NAMALWA (cell line): ENCODE measurements at places on chromosomes 4 and X.

- peak; percentile 43 for DNase-seq
Observed at GRCh38 chr4:3834663-3835521, 68.7 kb downstream of the ADRA2C start.

GRCh38 chrX:87727620-87728019, 210.0 kb downstream of the KLHL4 start:
- no peak for DNase-seq

GRCh38 chr4:46804781-46805413, 104.1 kb downstream of the COX7B2 start:
- DNase-seq: no peak

DNA sequence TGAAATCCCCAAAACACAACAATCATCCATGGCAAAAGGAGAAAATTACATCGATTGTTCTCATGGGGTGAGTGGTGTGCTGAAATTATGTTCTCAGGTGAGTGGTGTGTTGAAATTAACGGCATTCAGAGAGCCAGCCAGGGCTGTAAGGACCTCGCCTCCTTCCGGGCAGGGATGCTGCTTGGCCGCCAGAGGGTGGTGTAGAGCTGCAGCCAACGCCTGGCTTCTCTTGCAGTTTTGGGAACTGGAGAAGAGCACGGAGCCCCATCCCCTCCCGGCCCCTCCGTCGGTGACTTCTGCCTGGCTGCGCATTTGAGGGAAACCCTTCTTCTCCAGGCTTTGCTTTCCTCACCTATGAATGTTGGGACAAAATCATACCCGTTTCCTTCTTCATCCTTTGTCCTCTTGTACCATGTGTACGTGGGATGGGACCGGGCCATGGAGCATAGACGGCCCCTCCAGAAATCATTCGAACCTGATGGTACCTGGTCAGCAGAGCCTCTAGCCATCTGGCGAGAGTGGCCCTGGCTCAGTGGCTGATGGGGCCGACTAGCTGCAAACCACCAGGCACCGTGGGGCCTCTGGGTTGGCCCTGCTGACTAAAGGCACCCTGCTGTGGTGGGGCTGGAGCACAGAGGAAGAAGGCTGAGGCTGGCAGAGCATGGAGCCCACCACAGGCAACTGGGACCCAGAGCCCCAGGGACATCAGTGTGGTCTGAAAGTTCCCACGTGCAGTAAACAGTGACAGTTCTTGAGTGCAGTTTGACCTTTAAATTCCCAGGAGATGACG, 28.4 kb downstream of the TRMT44 start:
- DNase-seq: peak; percentile 65

DNA sequence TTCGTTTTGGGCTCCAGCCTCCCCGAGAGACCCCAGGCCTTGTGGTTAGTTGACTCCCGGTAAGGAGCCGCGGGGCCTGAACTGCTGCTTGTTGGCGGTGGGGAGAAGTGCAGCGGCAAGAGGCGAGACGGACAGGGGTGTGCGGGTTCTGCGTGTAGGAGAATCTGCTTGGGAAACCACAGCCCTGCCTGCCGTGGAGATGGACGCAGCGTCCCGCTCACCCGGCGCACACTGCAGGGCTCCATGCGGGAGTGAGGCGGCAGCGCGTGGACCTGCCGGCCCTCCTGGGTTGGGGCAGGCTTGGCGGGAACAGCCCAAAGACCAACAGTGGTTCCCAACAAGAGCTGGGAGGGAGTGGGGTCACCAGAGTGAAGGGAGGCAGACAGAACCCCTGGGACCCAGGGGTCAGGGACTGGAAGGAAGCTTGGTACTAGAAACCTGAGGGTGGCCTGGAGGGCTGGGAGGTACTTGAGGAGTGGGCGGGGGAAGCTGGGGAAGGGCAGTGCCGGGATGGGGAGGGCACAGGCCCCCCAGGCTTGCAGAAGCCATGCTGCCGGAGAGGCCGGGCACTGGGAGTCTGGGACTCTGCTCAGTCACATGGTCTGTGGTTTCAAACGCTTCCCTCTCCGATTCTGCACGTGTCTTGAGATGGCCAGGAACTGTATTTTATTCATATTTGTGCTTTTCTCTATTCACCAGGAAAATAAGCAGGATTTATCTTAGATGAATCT, 70.8 kb downstream of the RGS12 start:
- no peak for DNase-seq

- DNase-seq: peak; percentile 6
Observed at GRCh38 chrX:30489323-30489722, 88.2 kb downstream of the TASL start.

DNA sequence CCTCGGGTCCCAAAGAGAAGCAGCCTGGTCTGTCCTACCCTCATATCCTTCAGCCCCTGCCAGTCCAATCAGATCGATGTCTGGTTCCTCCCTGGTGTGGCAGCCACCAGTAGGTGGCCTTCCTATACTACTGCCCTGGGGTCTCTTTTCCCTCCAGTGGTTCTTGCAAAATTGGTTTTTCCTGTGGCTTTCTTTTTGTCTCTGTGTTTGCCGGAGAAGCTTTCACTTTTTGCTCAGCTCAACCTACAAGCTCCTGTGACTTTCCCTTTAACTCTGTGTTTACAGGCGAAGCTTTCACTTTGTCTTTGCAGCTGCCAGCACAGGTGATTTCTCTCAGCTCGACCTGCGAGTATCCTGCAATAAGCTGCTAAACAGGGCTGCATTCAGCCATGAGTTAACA, 46.8 kb downstream of the UGT2A3 start:
- peak; percentile 17 for DNase-seq

- no peak for DNase-seq
Observed at GRCh38 chrX:123361371-123361770, 177.3 kb downstream of the GRIA3 start.

DNA sequence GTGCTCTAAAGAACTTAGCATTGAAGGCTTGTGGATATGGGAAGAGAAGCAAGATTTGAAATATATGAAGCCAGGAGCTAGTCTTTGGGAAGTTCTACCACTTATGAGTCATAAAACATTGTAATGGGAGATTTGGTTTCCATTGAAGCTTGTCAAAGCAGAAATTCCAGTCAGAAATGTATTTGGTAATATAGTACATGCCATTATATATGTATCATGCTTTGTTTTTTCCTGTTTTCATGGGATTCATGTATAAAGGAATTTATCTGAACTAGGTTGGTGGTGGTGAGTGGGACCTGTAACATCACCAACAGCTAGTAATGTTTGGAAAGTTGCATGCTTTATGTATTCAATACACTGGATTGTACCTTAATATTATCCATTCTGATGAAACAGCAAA, 14.6 kb upstream of the DCAF8L2 start:
- DNase-seq: no peak

DNA sequence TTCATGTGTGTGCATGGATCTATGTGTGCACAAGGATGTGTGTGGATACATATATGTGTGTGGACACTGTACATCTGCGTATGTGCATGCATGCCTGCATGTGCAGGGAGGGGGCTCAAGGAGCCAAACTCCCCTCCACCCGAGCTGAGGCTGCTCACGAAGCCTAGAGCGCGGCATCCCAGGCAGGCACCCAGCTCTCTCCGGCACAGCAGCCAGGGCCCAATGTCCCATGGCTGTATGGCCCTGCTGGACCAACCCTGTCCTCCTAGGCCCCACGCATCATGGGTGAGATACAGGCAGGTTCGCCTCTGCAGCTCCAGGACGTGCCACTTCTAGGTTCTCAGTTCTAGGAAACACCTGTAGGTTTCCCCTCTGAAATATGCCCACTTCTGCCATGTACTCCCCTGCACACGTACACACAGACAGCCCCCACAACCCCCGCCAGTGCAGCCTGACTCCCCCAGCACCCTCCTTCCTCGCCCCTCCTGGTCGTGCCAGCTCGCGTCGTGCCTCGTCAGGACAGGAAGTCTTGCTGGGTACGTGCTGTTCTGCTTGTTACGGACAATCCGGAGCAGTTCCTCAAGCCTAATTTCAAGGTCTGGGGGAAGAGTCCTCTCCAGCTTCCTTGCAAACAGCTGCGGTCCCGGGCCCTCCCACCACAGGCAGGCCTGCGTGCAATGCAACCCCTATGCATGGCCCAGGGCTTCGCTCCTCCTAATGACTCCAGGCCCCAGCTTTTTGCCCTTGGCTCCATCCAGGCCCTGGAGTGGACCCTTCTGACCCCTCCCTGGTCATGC, 3.2 kb upstream of the ADRA2C start:
- DNase-seq: no peak

DNA sequence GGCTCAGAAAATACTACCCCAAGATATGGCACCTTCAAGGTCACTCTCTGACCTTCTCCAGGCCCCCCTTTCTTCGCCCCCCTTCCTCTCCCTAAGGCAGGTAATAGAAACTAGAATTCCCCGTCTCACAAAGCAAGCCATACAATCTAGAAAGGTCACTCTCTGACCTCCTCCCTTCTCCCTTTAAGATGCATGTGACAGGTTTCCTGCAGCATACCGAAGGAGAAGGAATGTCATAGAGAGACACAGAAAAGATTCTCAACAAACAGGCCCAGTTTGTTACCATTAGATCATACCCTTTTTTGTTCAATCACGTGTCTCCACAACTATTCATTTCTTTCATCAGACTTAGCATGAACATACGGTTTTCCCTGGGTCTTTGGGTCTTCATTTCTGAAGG, 51.2 kb upstream of the RBMXL3 start:
- DNase-seq: no peak

- no peak for DNase-seq
Observed at GRCh38 chr4:41418444-41418843, 119.5 kb upstream of the LIMCH1 start.

DNA sequence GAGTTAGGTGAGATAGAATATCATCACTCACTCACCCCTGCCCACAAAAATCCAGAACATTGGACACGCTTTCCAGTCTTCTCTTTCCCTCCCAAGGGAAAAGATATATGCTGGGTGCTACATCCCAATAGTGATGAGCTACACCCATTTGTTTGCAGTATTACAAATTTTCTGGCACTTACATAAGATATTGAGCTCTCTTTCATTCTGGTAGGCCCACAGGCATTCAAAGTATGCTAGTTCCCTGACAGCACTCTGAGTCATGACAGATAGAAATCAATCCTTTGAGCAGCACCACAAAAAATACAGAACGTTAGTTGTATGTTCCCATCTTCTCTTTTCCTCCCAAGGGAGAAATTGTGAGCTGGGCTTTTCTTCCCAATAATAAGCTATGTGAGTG, 477.6 kb upstream of the GRID2 start:
- no peak for DNase-seq

DNA sequence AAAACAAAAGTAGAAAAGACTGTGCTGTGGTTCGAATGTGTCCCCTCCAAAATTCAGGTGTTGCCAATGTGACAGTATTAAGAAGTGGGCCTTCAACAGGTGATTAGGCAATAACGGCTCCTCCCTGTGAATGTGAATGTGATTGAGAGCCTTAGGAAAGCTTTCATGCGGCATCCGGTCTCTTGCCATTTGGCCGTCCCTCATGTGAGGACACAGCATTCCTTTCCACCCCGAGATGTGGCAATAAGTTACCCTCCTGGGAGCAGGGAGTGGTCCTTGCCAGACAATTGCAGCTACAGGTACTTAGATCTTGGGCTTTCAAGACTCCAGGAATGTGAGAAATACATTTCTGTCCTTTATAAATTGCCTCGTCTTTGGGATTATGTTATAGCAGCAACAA, 129.3 kb downstream of the CPEB2 start:
- DNase-seq: no peak

DNA sequence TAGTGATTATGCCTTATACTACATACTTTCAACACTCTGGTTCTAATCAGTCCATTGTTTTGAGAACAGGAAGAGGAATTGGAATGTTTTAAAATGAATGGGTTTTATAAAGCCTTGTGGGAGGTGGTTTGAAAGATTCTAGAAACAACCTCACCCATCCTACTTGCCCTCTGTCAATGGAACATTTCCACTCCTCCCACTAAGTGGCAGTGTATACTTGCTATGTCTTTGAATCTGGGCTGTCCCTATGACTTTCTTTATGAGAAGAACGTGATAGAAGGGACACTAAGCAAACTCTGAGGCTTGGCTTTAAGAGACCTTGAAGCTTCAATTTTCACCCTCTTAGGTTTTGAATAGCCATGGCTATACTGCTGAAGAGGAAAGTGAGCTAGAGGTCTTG, 611.2 kb downstream of the PPP4R3C start:
- peak; percentile 1 for DNase-seq
